ENCODE measurements at places on chromosomes 16 and 17. TPM values are rescaled to one million over a fixed set of nuclear protein-coding genes. Genes with fewer than 3 reads are reported as not detected.

The GPR179 gene
- 0.09 TPM for total RNA-seq

GRCh38 chr16:57725554-57725953, 10.0 kb upstream of the KATNB1 start:
- DNase-seq, result no peak

DNA sequence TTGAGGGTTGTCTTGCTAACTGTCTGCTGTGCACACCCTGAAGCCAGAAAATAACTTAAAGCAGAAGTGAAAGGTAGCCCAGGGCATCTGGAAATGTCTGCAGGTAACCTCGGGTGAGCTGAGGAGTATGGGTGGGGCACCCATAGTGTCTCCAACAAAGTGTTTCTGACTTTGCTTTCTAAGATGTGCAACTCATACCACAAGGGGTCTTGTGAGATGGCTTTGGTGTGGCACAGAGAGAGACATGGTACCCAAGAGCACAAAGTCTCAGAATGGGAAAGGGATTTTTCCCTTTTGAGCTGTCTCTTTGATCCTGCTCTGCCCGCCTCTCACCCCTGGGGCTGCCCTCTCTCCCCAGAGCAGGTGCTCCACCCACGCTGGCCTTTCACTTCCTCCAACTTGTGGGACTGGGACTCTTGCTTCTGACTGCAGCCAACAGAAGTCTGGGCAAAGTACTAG, 6.9 kb downstream of the CHD9 start:
- DNase-seq, result peak; percentile 34

- DNase-seq, result no peak
These were observed 36.1 kb downstream of the ARL4D start for GRCh38 chr17:43434902-43435319.

The FBF1 gene
- total RNA-seq, result 3.0 TPM

DNA sequence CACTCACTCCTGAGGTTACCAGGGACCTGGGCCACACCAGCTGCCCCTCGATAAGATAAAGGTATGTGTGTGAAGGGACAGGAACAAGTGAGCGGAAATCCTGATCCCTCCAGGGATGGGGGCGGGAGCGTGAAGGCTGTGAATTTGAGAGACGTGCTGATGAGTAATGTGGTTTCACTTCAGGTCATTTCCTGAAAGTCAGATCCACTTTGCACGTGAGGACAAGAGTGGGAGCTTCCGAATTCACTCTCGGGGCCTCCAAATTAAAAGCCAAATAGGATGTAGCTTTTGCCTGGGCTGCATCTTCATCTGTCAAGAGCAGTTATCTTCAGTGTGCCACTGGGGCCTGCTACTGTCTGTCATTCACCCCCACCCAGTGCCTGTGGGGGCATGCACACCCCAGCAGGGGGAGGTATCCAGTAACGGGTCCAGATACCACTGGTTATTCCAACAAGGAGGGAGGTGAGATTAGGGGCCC, 87.4 kb upstream of the LHX1 start:
- no peak for DNase-seq

The SLFN14 gene
- total RNA-seq, result not detected

The FBXO39 gene
- 0.34 TPM for total RNA-seq

DNA sequence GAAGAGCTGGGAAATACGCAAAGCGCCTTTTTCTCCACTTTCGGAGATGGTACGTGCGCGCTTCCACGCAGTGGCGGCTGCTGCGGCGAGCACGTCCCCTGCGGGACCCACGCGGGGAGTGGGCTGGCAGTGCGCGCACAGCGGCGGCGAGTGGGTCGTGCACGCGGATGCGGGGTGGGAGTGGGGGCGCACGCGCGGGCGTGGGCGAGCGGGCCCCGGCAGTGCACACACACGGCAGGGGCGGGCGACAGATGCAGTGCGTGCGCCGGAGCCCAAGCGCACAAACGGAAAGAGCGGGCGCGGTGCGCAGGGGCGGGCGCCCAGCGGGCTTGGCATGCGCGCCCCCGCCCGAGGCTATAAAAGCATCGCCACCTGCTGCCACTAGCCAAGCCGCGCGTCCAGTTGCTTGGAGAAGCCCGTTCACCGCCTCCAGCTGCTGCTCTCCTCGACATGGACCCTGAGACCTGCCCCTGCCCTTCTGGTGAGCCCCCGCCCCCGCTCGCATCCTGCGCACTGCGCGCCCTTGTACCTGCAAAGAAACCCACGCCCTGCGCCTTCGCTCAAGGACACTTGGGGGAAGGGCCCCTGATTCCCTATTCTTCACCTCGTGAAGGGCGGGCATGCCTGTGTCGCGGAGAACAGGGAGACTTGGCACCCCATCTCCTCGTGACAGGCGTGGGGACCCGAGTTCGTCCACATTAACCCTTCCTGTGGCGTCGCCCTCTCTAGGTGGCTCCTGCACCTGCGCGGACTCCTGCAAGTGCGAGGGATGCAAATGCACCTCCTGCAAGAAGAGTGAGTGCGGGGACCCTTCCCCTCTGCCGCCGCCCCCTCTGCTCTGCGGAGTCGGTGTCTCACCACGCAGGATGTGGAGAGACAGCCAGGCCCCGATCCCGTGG, at the start of gene MT3:
MT3 (plus strand) TSS at position 388 of the 899 bp plus-strand sequence; CDS start at position 451, 63 bp downstream.
- DNase-seq, result no peak

GRCh38 chr17:47821031-47821423, 567 bp downstream of the OSBPL7 start:
- DNase-seq, result no peak

The CD300LG gene
- total RNA-seq, result 14.5 TPM

GRCh38 chr17:28540231-28540630, 12.2 kb downstream of the UNC119 start:
- DNase-seq, result no peak

The ADORA2B gene
- total RNA-seq, result 0.50 TPM

GRCh38 chr16:71670537-71670936, 44.6 kb downstream of the MARVELD3 start:
- DNase-seq, result no peak

The CETP gene
- total RNA-seq, result 0.16 TPM

The APOBR gene
- total RNA-seq, result 1.1 TPM

The KRT37 gene
- not detected for total RNA-seq

GRCh38 chr17:35088356-35088880, 24.9 kb upstream of the RFFL start:
- peak; percentile 67 for DNase-seq

The PIGL gene
- 9.7 TPM for total RNA-seq

DNA sequence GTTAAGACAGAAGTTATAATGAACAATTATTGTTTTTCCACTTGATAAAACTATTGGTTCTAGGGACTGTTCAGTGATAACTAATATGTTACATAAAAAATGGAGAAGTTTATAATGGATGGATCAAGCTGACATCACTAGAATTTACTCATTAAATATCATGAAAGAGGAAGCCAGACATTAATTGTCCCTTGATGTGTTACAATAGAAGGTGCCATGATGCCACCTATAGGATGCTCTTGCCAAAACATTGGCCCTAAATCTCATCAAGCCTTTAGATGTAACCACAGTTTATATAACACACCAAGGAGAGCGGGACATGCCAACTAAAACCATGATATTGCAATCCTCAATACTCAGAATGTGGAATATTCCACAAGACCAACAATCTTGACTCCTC, 147.9 kb upstream of the MON1B start:
- DNase-seq, result no peak

The COPRS gene
- 51.7 TPM for total RNA-seq

The TEX14 gene
- 0.32 TPM for total RNA-seq

- peak; percentile 36 for DNase-seq
These were observed 32.5 kb downstream of the RANBP10 start for GRCh38 chr16:67773569-67774456.

DNA sequence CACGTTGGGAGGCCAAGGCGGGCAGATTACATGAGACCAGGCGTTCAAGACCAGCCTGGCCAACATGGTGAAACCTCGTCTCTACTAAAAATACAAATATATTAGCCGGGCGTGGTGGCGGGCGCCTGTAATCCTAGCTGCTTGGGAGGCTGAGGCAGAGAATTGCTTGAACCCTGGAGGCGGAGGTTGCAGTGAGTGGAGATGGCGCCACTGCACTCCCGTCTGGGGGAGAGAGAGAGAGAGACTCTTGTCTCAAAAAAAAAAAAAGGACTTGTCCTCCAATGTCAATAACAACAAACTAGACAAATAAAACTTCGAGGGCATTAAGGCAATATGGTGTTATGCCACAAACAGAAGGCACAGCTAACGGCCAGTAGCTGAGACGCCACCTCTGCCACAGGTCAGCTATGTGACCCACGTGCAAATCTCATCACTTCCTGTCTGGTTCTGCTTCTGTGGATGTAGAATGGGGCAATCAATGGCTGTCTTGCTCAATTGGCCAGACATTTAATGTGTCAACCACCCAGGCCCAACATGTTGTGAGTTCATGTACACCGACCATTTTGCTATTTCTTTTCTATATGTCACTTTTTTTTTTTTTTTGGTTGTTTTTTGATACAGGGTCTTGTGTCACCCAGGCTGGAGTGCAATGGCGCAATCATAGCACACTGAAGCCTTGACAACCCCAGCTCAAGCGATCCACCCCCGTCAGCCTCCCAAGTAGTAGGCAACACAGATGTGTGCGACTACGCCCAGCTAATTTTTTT, 834 bp upstream of the TXNDC11 start:
- peak; percentile 52 for DNase-seq

The FSCN2 gene
- total RNA-seq, result 0.38 TPM

- no peak for DNase-seq
These were observed 2.6 kb downstream of the GTF3C1 start for GRCh38 chr16:27547134-27547533.

DNA sequence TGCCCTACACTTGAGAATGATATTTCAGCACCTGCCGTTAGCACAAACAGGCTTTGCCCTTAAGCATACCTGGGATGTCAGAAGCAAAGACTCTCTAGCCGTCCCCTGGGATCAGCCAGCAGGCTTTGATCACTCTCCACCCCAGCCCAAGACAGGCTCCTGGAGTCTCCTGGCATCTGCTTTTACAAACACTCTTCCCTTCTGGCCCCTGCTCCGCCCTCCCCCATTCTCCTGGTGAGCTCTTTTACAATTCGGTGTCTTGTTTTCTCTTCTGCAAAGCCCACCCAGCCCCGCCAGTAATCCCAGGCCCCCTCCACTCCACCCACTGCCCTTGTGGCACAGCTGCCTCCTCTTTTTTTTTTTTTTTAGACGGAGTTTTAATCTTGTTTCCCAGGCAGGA, 50.4 kb downstream of the KATNIP start:
- no peak for DNase-seq

The PMP22 gene
- 163 TPM for total RNA-seq

- DNase-seq, result no peak
These were observed 19.4 kb downstream of the EMP2 start for GRCh38 chr16:10561001-10561400.

The KCNJ16 gene
- total RNA-seq, result not detected

The PTX4 gene
- total RNA-seq, result not detected

The KCNH4 gene
- total RNA-seq, result 0.18 TPM

- no peak for DNase-seq
These were observed 17.0 kb downstream of the PRCD start for GRCh38 chr17:76556765-76557367.

The PABPN1L gene
- not detected for total RNA-seq

- no peak for DNase-seq
These were observed 27.3 kb downstream of the USP7 start for GRCh38 chr16:8936421-8936820.

DNA sequence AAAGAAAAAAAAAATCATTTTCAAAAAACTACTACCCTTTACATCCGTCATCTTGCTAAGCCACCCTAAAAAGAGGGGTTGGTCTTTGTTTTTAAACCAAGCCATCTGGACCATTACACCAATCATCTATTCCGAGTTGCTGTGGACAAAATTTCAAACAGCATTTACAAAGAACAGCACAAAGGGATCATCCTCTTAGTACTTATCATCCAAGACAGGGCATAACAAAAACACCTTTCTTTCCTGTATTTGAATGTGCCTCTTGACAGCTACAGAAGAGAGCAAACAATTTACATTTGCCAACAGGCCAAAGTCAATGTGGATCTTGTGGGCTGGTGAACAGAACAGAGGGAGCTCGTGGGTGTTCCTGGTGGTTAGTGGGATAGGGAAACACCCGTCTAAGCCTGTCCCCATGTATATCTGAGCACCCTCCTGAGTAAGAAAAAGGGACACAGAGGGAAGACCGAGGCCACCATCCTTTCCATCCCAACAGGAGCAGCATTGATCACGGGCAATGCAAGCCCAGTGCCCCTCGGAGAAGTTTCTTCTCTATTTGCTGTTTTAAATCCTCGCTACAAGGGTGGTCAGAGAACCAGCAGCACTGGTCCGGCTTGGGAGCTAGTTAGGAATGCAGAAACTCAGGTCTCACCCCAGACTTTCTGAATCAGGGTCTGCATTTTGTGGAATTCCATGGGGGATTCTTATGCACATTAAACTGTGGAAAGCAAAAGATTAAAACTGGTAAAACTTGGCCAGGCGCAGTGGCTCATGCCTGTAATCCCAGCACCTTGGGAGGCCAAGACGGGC, 1.9 kb downstream of the SLC39A11 start:
- no peak for DNase-seq

GRCh38 chr17:73290399-73291259, 21.2 kb downstream of the CDC42EP4 start:
- no peak for DNase-seq

GRCh38 chr17:28405632-28406472, at the start of gene SLC46A1:
SLC46A1 (minus strand) TSS chr17:28406212; CDS start chr17:28406114, 98 bp downstream.
- peak; percentile 74 for DNase-seq

The SLC5A10 gene
- 0.27 TPM for total RNA-seq

- no peak for DNase-seq
These were observed 18.1 kb downstream of the KCNJ2 start for GRCh38 chr17:70187383-70187782.

The SMIM36 gene
- total RNA-seq, result not detected

DNA sequence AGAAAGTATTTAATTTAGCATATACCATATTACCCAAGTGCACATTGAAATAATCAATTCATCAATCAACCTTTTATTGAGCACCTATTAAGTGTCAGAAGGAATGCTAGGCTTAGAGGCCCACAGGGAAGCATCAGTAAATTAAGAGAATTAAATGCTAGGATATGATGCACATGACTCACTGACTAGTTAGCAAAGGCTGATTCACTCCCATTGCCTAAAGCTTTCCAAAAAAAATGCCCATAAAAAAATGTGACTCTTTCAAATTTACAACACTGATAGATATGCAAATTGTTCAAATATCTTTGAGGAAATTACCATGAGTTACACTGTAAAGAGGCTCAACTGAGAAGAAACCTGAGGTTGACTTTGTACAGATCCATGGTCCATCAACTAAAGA, 883.3 kb downstream of the CDH11 start:
- no peak for DNase-seq

The ABCA8 gene
- total RNA-seq, result 72.2 TPM

- DNase-seq, result no peak
These were observed at the start of gene PIK3R6 for GRCh38 chr17:8867361-8867981. PIK3R6 (minus strand) TSS chr17:8867674; CDS start chr17:8849794, 17,880 bp downstream.

GRCh38 chr17:45130681-45131615, 1.4 kb downstream of the PLCD3 start:
- DNase-seq, result no peak

The CCDC182 gene
- not detected for total RNA-seq

The CLEC18A gene
- total RNA-seq, result 0.21 TPM

The PLA2G10 gene
- total RNA-seq, result not detected

All from left cardiac atrium (tissue), 4 donors.